B cell (primary cell): ENCODE measurements at places on chromosomes 2 and 18. TPM values are rescaled to one million over a fixed set of nuclear protein-coding genes. Genes with fewer than 3 reads are reported as not detected.

TGOLN2 gene
- 172 and 181 TPM in 2 replicates for total RNA-seq

TNFRSF11A gene
- 0.41 and 1.7 TPM in 2 replicates for total RNA-seq

PTGR3 gene
- total RNA-seq = 30.2 and 32.6 TPM in 2 replicates

REG3G gene
- not detected in 2 replicates for total RNA-seq

- H3K27ac ChIP-seq = no peak overlapping the region
- no peak overlapping the region for H3K4me3 ChIP-seq
- H3K4me1 ChIP-seq = no peaks in the 10 kb centered on the region
- no peak for DNase-seq
- no peaks in the 10 kb centered on the region for H3K27me3 ChIP-seq
- no peaks in the 10 kb centered on the region for H3K36me3 ChIP-seq
Observed at GRCh38 chr18:25136416-25137196, 215.4 kb downstream of the ZNF521 start.

DNA sequence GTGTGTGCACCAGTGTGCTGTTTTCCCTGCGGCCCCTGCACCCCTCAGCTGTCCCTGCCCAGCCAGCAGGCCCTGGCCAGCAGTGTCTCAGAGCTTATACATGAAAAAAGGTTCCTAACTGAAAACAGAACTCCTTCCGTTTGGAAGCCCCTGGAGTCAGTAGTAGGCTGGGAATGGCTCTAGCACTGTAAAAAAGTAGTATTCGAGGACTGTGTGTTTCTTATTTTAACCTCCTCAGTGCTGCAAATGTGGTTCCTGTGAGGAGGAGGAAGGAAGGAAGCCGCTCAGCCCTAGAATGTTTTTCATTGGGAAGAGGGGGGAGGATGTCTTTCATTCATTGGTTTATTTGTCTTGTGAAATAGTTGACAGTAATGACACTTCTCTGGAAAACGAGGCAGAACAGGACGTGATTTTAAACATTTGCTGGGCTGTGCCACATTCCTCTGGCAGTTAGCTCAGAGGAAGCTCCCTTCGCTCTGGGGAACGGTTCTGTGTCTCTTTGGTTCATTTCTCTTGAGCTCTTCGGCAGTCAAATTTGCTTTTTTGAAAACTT, 103.5 kb downstream of the SPTBN1 start:
- H3K27me3 ChIP-seq = no peaks in the 10 kb centered on the region
- peak overlapping the region; percentile 98 for H3K4me3 ChIP-seq
- H3K36me3 ChIP-seq = no peaks in the 10 kb centered on the region
- H3K27ac ChIP-seq = peak overlapping the region; percentile 81
- H3K4me1 ChIP-seq = peaks cover 39% of the 10 kb centered on the region
- peak; percentile 51 for DNase-seq

GRCh38 chr2:96815326-96816126, 542 bp upstream of the CNNM3 start:
- no peaks in the 10 kb centered on the region for H3K36me3 ChIP-seq
- DNase-seq = no peak
- H3K27ac ChIP-seq = peak overlapping the region; percentile 19
- peak overlapping the region; percentile 95 for H3K4me3 ChIP-seq

DNA sequence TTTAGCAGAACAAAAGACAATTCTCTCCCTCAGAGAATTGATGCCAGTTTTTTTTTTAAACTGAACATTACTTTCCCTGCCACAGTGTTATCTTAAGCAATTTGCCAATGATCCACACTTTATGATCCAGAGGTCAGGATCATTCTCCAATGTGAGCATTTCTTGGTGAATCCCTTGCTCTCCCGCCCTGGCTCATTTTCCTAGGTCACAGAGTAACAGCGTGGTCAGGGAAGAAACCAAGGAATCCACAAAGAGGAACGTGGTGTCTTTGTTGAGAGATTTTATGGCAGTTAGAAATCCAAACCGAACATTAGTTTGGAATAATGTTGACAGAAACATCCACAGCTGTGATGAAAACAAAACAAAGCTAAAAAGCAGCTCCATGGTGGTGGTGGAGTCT, 250.3 kb downstream of the TTC32 start:
- no peak overlapping the region for H3K27ac ChIP-seq
- no peaks in the 10 kb centered on the region for H3K36me3 ChIP-seq
- DNase-seq = no peak

DNA sequence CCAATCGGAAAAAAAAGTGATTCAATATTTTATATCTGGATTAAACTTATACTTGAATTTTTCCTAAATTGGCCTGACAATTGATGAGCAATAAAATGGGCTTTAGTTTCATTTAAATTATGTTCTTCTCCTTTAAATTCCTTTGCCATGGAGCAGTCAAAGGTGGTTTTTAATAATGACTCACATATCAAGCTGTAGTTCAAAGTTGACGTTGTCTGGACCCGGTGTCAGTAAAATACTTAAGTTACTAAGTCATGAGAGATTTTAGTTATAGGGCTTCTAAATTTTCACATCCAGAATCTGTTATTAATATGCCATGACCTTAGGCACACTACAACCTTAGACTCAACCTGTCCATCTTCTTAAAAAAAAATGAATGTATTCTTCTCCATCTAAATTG, 62.5 kb downstream of the CDH2 start:
- DNase-seq = no peak
- no peak overlapping the region for H3K4me3 ChIP-seq
- H3K27me3 ChIP-seq = no peaks in the 10 kb centered on the region
- no peak overlapping the region for H3K27ac ChIP-seq
- no peaks in the 10 kb centered on the region for H3K4me1 ChIP-seq

- no peaks in the 10 kb centered on the region for H3K36me3 ChIP-seq
- no peak for DNase-seq
- H3K4me3 ChIP-seq = no peak overlapping the region
- no peaks in the 10 kb centered on the region for H3K27me3 ChIP-seq
Observed at GRCh38 chr18:79515331-79515730, 119.6 kb downstream of the NFATC1 start.

DNA sequence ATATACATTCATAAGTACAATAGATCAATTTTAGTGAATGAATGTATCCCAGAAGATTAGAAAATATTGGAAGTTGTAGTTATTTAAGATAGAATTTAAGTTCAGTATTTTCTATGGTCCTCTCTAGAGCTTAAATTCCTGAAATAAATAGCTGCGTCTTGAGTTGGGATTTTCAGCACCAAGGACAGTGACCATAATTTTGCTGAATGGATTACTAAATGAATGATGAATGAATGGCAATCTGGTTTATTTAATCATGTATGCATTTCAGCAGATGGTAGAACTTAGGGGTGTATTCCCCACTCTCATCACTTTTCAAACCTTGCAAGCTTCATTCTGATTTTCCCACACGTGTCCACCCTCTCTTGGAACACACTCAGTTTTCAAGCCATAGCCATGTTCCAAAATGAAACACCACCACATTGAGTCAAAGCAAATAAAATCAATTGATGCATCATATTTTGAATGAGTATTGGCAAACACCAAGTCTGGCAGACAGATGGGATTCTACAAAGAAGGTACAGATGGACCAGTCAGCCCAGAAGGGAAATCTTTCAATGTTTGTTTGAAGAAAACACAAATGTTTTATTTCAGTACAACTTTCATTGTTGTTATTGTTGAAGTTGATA, 362.2 kb upstream of the NXPH2 start:
- H3K27me3 ChIP-seq = no peaks in the 10 kb centered on the region
- no peaks in the 10 kb centered on the region for H3K36me3 ChIP-seq
- no peaks in the 10 kb centered on the region for H3K4me1 ChIP-seq
- no peak overlapping the region for H3K4me3 ChIP-seq
- no peak overlapping the region for H3K27ac ChIP-seq
- no peak for DNase-seq

GRCh38 chr2:183490914-183491313, 366.7 kb downstream of the NUP35 start:
- H3K4me1 ChIP-seq = peaks cover 5% of the 10 kb centered on the region
- no peak overlapping the region for H3K27ac ChIP-seq
- no peak overlapping the region for H3K4me3 ChIP-seq
- no peak for DNase-seq

DNA sequence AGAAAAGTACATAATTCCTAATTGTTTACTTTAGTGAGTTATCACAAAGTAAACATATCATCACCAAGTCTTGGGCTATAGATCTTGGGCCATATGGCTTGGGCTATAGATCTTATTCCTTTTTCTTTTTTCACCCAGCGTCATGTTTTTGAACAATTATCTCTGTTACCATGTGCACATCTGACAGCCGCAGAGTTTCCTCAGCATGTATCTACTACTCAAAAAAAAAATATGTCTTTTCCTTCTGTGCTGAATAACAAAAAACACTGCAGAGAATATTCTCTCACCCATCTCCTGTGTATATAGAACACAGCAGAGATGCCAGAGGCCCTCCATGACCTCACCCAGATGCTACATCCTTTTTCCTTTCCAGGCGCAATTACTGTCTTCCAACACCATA, 76.2 kb upstream of the MYO3B start:
- H3K4me3 ChIP-seq = no peak overlapping the region
- no peak for DNase-seq
- no peaks in the 10 kb centered on the region for H3K27me3 ChIP-seq
- H3K27ac ChIP-seq = no peak overlapping the region

DNA sequence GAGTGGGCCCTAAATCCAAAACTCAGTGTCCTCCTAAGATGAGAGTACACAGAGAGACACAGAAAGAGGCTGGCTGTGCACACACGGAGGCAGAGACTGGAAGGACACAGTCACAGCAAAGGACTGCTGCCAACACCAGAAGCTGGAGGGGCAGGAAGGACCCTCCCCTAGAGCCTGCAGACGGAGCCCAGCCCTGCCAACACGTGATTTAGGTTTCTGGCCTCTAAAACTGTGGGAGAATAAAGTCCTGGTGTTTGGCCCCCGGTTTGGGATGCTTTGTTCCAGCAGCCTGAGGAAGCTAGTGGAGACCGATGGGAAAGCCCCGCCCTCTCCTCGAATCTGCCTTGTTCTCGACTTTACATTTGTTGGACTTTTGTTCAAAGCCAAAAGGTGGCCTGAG, 10.6 kb downstream of the CNDP1 start:
- DNase-seq = no peak
- no peaks in the 10 kb centered on the region for H3K4me1 ChIP-seq
- no peak overlapping the region for H3K4me3 ChIP-seq
- no peak overlapping the region for H3K27ac ChIP-seq
